Right renal cortex interstitium (tissue), 3 donors: ENCODE measurements at places on chromosomes 1 and 21. TPM values are rescaled to one million over a fixed set of nuclear protein-coding genes. Genes with fewer than 3 reads are reported as not detected.

DNA sequence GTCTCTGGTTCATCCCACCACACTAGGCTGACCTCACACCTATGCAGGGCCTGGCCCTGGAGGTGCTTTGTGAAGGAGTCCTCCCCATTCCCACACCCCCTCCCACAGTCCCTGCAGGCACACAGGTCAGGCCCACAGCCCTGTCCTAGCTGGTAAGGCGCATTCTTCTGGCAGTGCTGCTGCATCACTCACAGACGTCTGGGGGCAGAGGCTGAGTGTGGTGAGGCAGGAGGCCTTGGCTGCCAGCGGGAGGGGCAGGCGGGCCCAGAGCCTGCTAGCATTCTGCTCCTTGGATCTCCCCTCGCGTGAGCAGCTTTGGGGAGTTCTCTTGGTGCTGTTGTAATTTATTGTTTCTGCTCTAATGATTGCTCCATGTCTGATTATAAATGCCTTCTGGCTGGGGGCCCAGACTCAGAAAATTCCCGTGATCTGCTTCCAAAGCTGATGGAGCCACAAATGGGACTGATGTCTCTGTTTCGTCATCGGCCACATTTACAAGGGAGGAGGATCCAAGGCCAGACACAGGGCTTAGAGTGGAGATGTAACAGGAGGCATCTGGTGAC lies 62.9 kb downstream of the TRABD2B start:
- no peak for DNase-seq

DNA sequence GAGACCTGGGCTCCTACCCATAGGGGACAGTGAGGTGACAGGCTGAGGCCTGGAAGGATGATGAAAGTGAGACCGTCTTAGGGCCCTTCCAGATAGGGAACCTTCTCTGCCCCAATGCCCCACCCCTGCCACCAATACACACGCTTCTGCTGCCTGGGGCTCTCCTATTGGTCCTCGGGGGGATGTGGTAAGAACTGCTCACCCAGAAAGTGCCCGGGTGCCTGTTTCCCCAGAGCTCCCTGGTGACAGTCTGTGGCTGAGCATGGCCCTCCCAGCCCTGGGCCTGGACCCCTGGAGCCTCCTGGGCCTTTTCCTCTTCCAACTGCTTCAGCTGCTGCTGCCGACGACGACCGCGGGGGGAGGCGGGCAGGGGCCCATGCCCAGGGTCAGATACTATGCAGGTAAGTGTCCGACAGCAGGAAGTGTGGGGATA lies 948 bp downstream of the SEMA4A start:
- DNase-seq: no peak

DNA sequence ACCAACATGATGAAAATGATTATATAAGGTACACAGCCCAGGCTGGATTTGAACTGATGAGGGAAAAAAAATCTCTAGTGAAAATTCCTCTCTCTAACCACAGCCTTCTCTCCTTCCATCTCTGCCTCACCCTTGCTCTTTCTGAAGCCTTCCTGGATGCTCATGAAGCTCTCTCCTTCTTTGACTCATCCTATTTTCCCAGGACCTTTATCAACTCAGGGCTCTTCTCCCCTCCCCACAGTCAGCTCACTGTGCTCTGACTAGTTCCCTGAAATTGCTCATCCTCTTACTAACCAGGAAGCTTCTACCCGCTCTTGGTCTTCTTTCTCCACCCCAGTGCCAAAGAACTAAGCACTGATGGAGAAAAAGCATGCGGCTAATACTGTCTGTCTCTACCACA lies 46.4 kb upstream of the ERG start:
- no peak for DNase-seq

The NECTIN4 gene
- polyA plus RNA-seq: 3.9 TPM

GRCh38 chr1:240496941-240497340 lies 115.0 kb downstream of the GREM2 start:
- DNase-seq: no peak

The CELA3A gene
- not detected for polyA plus RNA-seq

GRCh38 chr1:110875216-110875731 lies 2.3 kb downstream of the CD53 start:
- DNase-seq: no peak

DNA sequence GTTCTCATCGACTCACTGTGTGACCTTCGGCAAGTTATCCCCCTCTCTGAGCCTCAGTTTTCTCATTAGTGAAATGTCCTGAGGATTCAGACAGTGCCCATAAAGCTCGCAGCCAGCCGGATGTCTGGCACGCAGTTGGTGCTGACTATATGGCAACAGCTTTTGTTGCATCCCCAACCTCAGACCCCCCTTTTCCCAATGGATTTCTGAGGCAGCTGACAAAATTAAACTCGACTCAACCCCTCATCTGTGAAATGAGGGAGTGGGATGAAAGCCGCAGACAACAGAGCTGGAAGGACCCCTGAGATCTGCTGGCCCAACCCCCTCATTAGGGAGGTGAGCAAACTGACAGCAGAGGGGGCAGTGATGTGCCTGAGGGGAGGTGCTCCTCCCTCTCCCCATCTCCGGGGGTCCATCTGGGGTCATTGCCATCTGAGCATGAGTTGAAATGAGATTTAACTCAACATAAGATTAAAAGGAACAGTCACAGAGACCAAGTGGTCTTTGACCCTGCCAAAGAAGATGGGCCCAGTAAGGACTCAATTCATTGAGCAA lies 40.4 kb downstream of the NKAIN1 start:
- no peak for DNase-seq

GRCh38 chr1:63592536-63593302 lies 492 bp upstream of the PGM1 start:
- DNase-seq: peak; percentile 12

DNA sequence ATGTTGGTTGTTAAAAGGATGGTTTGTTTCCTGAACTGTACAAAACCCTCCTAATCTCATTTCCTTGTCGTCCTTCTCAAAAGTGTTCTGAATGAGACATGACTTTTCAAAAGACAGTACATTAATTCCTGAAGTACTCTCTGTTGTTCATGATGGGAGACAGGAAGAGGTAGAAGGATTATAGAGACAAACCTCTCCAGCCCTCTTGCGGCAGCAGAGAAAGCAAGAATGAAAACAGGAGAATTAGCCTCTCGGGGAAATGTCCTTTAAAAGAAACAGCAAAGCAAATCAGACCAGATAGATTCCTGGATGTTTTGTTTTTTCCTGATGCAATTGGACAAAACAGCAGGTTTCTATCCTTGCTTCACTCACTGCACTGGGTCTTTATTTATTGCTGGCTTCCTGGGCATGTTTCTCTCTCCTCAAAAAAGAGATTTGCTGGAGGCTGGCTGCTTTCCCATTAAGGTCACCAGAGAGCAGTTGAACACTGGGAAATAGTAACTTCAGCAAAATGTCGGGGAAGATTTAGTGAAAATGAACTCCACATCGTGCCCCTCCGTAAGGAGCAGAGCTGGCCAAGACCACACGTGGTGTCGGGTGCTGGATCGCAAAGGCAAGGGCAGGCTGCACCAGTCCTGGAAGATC lies 145.8 kb upstream of the SYT6 start:
- DNase-seq: peak; percentile 54

The ABCG1 gene
- polyA plus RNA-seq: 11.3 TPM

- no peak for DNase-seq
Measured at GRCh38 chr1:184176058-184176457, 124.5 kb downstream of the TSEN15 start.

The LGR6 gene
- 0.64 TPM for polyA plus RNA-seq

The CELA2B gene
- polyA plus RNA-seq: 0.28 TPM

The ZDHHC18 gene
- 18.6 TPM for polyA plus RNA-seq

The TMEM82 gene
- 2.6 TPM for polyA plus RNA-seq

- DNase-seq: no peak
Measured at GRCh38 chr1:76210160-76210559, 135.6 kb downstream of the ST6GALNAC3 start.

GRCh38 chr1:246425139-246425794 lies 81.8 kb downstream of the SMYD3 start:
- DNase-seq: no peak

- no peak for DNase-seq
Measured at GRCh38 chr1:197683280-197683679, 92.0 kb downstream of the DENND1B start.

DNA sequence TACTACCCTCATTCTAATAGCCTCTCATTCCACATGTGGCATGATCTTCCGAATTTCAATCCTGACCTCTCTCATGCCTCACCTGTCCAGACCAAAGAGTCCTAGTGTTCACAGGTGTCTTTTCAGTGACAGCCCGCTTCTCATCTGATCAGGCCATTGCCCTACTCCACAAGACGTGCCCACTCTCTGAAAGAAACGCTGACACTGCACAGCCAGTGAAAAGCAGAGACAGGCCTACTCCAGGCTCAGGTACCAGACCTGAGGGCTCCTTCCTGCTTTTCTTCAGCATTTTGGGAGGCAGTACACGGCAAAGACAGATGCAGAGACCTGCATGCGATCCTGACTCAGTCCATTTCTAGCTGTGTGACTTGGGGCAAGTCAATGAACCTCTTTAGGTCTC lies 43.0 kb downstream of the SUSD4 start:
- no peak for DNase-seq

The CFAP298 gene
- 57.7 TPM for polyA plus RNA-seq

GRCh38 chr1:218711001-218711400 lies 365.9 kb downstream of the TGFB2 start:
- no peak for DNase-seq

DNA sequence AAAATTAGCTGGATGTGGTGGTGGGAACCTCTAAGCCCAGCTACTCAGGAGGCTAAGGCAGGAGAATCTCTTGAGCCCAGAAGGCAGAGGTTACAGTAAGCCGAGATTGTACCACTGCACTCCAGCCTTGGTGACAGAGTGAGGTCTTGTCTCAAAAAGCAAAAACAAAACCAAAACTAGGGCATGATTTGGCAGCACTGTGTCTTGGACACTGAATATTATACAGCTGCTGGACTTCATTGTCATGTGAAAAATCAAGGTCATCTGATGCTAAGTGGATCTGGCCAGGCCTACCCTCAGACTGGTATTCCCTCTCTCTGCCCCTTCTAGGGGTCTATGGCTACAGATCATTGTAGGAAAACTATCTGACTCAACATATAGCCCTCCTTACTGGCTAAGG lies 55.2 kb upstream of the MRPS6 start:
- no peak for DNase-seq

The CELA3B gene
- not detected for polyA plus RNA-seq

GRCh38 chr1:207058878-207059867 lies 6.1 kb downstream of the PFKFB2 start:
- DNase-seq: no peak

DNA sequence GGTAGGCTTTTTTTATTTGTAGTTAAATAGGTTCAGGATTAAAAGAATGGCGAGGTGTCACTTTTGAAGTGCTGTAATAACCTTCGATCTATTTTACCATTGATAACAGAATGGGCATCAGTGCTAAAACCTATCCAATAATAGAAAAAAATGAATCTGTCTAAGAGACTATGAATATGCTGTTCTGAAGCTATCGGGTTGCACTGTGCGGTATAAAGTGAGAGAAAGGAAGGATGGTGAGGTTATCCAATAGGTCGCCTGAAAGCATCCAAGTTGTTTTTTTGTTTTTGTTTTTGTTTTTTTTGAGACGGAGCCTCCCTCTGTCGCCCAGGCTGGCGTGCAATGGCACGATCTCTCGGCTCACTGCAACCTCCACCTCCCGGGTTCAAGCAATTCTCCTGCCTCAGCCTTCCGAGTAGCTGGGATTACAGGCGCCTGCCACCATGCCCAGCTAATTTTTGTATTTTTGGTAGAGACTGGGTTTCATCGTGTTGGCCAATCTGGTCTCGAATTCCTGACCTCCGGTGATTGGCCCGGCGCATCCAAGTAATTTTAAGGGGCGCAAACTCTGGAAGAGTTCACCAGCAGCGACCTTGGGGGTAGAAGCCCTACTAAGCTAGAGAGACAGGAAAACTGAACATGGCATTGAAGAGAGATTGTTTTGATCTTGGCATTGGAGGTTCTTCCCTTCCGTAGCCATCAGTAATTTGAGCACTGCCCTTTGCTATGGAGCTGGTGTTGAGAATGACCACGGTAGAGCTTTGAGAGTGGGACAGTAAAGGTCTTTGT lies 8.7 kb upstream of the MDM4 start:
- DNase-seq: no peak

GRCh38 chr1:156502894-156503697 lies 2.5 kb upstream of the MEF2D start:
- no peak for DNase-seq

DNA sequence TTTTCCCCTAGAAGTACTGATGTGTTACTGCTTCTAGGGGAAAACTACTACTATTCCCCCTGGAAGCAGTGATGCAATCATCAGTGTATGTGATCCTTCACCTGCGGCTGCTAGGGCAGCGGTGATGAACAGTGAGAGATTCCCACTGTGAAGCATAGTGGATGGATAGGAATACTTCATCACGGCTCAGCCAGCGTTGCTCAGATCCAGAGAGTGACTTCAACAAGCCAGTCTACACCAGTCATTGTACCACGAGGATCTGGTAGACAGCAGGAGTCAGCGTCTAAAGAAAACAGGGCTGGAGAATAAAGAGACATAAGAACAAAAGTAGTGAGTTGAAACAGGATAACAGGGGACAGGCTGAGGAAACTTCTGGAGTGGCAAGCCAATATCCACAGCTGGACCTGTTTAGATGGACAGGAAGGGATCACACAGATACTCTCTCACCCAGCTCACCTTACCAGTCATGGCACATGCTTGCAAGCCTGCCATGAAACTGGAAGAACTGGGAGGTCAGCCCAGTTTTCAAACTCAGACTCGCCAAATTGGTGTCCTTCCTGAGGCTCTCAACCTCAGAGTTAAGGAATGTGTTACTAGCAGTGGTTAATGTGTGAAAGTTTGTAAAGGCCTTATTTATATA lies 42.4 kb upstream of the LRRC52 start:
- DNase-seq: no peak

GRCh38 chr21:37758982-37759381 lies 157.3 kb downstream of the KCNJ6 start:
- DNase-seq: no peak

The THEM5 gene
- 0.29 TPM for polyA plus RNA-seq

GRCh38 chr1:30856260-30856790 lies 52.2 kb downstream of the SDC3 start:
- no peak for DNase-seq

DNA sequence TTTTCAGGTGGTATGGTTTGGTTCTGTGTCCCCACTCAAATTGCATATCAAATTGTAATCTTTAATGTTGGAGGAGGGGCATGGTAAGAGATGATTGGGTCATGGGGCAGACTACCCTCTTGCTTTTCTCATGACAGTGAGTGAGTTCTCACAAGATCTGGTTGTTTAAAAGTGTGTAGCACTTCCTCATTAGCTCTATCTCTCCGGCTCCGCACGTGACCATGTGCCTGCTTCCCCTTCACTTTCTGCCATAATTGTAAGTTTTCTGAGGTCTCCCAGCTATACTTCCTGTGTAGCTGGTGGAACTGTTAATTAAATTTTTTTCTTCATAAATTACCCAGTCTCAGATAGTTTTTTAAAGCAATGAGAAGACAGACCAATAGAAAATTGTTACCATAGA lies 843.2 kb downstream of the AMY1C start:
- no peak for DNase-seq

The C8B gene
- polyA plus RNA-seq: 0.28 TPM

The RNPEP gene
- polyA plus RNA-seq: 56.8 TPM

DNA sequence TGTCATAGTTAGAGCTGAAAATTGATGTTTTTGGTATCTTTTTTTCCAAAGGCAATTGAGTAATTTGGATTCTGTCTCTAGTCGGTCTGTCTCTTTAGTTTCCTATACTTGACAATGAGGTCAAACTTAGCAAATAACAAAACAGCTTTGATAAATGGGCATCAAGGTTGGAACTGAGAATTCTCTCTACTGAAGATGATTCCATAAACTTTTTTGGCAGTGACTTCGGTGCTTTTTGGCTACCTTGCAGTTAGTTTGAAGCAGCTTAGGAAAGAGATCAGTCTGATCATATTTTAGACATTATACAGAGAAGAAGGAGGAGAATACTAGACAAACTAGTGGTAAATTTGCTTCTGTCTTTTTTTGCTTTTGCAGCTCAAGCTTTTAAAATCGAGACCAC lies 559 bp downstream of the VCAM1 start:
- no peak for DNase-seq
